ENCODE measurements at places on chromosomes 5 and 9.
A peak's percentile ranks its signal among the peaks of the same experiment; 100 is the strongest.

DNA sequence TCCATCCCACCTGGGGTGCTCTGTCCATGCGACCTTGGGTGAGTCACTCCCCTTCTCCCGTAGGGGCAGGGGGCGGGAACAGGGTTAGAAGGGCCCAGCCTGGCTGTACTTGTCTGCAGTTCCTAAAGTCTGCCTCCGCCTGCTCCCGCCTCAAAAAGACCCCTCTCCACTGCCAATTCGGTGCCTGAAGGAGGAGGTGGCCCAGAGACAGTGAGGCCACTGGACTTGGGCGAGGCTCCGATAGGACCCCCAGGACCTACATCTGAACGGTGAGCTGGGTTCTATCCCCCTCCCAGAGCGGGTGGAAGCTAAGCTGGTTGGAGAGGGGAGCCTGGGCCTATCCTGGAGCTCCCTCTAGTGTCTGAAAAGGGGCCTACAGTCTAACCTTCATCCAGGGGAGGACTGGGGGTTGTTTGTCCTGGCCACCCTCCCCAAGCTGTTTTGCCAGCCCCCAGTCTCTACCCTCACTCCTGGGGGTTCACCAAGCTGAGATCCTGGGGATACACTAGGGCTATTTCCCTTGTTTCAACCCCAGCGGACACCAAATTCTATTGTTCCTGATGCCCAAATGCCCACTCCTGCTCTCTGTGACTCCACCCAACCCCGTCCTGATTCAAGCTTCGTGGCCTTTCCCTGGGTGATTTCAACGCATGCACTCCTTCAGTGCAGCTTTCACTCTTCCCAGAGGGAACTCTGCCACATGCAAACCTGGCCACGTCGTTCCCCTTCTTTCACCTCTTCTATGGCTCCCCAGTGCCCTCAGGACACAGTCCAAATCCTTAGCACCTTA lies 6.1 kb upstream of the CRB2 start:
- peak; percentile 9 for DNase-seq

GRCh38 chr9:76267284-76267652 lies 127.0 kb downstream of the RFK start:
- DNase-seq, result no peak

- no peak for DNase-seq
Observed at GRCh38 chr5:161863259-161863658, 15.3 kb downstream of the GABRA1 start.

DNA sequence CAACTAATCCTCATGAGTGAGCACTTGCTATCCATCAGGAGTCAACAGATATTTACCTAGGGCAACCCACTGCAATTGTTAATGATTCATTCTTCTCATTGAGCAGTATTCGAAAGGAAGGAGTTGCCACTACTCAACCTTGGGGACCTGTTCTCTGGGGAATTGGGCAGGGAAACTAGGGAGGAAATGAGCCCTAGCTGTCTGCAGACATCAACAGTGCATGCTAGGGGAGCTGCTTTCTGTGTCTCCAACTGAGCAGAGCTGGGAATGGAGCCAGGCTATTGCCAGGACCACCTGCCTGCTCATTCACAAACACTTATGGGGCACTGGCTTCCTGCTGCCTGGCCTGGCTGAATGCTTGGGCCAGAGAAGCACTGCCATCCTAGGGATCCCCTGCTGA lies 183.4 kb downstream of the TMEM38B start:
- no peak for DNase-seq

DNA sequence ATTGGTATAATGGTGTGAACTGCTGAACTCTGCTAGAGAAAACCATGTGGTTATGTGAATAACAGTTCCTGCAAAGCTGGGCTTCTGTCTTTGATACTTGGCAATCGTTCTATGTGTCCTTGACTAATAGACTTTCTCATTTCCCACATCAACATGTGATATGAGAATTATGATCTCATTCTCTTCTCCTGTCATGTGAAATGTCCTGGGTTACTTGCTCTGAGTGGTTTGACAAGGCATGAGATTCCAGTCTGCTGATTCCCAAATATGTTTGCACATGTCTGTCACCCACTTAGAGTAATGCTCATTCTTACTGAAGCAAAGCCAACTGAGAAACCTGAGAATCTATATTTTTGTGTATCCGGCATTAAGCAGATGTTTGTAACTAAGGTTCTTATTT lies 141.2 kb downstream of the PARP8 start:
- no peak for DNase-seq

DNA sequence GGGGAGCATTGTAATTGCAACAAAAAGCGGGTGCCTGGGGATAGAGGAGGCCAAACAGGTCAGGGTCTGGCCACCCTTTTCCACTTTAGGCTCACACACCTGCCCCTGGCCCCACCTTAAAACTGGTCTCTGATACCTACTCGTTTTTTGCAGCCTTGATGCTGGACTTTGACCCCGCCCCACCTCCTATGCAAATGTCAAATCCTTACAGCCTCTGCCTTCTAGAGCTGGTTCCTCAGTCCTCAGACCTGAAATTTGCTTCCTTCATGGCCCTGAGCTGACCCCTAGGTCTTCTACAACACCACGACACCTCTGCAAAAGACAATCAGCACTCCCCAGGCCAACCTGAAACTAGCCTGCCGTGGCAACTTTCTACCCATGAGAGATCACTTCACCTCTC lies 37.7 kb downstream of the SMIM23 start:
- DNase-seq, result no peak

- DNase-seq, result no peak
Observed at GRCh38 chr5:107387526-107388140, 283.1 kb downstream of the EFNA5 start.

- no peak for DNase-seq
Observed at GRCh38 chr5:180463916-180464602, 30.1 kb upstream of the CNOT6 start.

GRCh38 chr5:132768485-132768868 lies 8.6 kb downstream of the SEPTIN8 start:
- no peak for DNase-seq

GRCh38 chr5:112061666-112062065 lies 304.7 kb upstream of the NREP start:
- no peak for DNase-seq

- no peak for DNase-seq
Observed at GRCh38 chr5:37835380-37835973, 4.4 kb downstream of the GDNF start.

GRCh38 chr5:174552428-174552827 lies 172.0 kb upstream of the MSX2 start:
- DNase-seq, result no peak

DNA sequence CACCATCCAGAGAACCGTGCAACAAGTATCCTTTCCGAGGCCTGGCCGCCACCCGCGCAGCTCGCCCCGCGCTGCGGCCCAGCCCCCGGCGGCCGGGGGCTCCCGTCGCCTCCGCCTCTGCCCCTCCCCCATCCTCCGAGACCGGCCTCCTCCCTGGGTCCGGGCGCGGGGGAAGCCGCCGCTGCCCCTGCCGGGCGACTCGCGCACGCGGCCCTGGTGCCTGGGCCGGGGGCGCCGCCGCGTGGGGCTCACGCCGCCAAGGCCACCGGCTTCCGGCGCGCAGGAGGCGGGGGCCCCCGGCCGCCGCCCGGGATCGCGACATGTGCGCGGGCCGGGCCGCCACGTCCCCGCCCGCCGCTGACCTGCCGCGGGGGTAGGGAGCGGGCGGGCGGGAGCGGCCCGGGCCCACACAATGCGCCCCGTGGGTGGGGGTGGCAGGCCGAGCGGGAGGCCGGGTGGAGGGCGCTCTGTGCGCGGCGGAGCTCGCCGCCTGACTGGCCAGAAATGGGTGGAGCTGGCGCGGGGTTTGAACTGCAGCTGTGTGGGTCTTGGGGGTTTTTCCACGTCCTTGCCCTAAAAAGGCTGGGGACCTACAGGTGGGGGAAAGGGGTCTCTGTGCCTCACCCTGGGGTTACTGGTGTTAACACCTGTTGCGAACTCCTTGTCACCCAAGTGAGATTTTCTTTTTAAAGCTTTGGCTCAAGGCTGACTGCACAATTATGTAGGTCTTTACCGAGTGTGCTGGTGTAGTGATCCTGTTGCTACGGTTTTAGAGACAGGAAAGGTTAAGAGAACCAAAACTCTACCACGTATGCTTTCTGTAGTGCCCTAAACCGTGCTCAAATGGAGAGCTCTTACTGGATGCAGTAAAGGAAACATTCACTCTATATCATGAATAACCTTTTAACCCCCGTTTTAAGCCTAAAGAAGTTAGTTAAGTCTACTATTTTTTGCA lies 32.3 kb downstream of the TNPO1 start:
- no peak for DNase-seq

DNA sequence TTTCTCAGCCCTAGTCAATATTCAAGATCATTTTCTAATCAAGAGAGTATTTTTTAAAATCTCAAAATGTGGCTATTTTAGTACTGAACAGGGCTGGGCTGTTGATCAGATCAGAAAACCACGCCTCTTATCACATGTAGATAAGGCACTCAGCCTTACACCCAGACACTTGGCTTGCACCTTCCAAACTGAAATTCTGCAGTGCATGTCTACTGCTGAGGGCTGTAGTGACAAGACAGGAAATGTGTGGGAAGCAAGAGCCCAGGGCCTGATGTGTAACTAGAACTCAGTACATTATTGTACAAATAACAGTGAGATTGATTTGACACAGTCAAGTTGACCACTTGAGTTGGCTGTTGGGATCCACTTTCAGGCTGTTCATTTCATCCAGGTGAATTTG lies 48.6 kb downstream of the UBE2QL1 start:
- DNase-seq, result no peak

GRCh38 chr5:1965925-1966324 lies 83.2 kb upstream of the IRX4 start:
- no peak for DNase-seq

- peak; percentile 38 for DNase-seq
Observed at GRCh38 chr9:124218438-124218982, 39.2 kb upstream of the NEK6 start.

DNA sequence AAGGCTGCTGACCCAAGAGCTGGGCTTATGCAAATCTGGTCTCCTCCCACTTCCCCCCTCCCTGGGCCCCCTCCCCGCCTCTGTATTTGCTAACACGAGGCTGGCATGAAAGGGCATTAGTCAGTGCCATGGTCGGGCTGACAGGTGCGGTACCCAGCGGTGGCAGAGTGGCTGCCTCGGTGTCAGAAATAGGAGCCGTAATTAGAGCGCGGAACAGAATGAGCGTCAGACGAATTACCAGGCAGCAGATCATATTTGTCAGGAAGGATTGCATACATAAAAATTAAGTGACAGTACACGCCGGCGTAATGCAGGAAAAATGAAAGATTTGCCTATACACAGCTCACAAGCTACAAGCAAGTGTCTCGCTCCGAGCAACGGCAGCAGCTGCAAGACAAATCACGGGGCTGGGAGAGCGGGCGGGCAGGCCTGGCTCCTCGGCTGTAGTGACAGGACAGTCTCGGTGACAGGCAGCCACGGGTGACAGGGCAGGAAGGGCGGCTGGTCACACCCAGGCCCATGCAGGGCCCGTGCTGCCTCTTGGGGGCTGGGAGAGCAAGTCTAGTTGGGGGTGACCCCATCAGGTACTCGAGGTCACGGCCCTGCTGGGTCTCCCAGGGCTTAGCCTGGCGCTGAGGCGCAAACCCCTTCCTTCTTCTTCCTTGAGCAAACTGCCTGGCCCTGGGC lies 72.4 kb downstream of the NEK6 start:
- no peak for DNase-seq

- no peak for DNase-seq
Observed at GRCh38 chr9:20579524-20580314, 42.6 kb downstream of the MLLT3 start.

- no peak for DNase-seq
Observed at GRCh38 chr9:128314697-128315096, 7.5 kb downstream of the TRUB2 start.

- DNase-seq, result no peak
Observed at GRCh38 chr5:5736007-5736406, 313.5 kb downstream of the ICE1 start.

GRCh38 chr9:12766357-12766756 lies 8.5 kb upstream of the LURAP1L start:
- DNase-seq, result no peak

DNA sequence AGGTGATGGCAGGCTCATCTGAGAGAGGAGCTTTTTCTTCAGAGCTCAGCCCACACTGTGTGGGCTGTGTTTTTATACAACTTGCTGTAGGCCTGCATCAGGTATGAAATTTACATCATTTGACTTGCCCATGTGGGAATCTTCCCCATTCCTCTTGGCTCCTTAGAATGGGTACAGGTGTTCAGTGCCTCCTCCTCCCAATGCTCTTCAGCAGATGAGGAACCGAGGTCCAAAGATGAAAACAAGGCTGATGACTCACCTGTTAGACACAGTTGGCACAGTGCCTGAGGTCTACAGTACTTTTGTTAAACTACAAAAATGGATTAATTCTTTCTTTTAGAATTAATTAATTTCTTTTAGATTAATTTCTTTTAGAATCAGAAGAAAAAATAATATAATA lies 20.8 kb downstream of the PAPPA start:
- no peak for DNase-seq

DNA sequence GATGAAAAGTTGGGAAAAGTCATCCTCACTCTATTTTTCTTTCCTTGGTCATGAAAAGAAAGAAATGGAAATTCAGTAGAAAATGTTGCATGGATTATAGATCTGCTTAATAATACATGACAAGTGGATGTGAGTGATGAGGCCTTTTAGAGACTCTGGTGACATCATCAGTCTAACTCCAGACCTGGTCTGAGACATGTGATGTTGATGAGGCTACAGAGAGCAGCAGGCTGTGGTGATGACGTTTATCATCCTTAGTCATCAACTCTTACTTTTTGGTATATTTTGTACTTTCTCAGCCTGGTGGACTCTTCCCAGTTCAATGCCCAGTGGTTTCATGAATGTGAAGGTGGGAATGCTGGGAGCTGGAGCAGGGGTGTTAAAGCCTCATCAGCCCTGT lies 116.4 kb downstream of the TTLL11 start:
- no peak for DNase-seq

GRCh38 chr5:59081693-59082092 lies 498.8 kb downstream of the RAB3C start:
- DNase-seq, result no peak

DNA sequence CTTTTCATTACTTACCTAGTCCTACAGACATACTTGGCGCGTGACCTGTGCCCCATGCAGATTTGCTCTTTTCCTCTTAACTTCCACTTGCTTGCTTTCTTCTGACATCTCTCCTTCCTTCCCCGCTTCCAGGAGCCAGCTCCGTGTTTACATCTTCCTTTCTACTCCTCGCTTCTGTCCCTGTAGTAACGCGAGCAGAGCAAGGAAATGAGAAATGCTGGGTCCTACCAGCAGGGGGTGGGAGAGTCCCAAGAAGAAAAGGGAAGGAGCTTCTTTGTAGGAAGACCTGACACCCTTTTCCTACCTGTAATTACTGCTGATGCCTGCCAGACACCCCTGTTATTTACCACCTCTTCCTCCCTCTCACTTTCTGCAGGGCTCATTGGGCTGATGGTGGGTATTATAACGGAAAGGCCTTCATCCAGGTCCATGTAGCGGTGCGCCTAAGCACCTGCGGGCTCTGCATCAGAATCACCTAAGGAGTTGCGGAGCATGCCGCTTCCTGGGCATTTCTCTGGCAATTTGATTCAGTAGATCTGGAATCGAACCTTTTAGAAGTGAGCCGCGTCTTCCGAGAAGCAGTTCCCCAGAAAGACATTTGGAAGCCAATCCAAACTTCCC lies 1260.8 kb upstream of the WWC1 start:
- DNase-seq, result no peak
